ENCODE measurements at places on chromosomes 7 and 10.

DNA sequence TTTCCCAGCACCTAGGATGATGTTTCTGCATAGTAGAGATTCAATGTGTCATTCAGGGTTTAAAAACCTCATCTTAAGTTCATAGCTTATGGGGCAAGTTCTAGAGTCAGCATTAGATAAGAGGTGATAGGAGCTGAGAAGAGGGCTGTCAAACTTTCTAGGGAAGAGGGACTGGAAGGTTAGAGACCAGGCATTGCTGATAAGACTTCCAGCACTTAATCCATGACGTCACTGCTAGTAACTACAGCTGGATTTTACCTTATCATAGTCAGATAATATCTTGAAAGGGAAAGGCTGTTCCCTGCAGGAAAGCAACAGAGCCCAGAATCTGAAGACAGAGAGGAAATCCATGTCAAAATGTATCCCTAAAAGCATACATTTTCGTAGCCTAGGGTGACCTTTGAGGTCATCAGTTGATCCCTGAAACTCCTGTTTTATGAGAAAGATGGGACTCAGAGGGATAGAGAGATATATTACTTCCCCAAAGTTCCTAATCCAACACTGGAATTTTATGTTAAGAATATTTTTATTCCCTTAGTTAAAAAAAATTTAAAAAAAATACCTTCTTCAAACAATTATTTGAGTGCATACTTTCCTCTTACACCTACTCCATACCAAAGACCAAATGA lies 3.3 kb upstream of the CPED1 start:
- no peak for DNase-seq

GRCh38 chr7:155994279-155994811 lies 182.1 kb upstream of the SHH start:
- DNase-seq = no peak

DNA sequence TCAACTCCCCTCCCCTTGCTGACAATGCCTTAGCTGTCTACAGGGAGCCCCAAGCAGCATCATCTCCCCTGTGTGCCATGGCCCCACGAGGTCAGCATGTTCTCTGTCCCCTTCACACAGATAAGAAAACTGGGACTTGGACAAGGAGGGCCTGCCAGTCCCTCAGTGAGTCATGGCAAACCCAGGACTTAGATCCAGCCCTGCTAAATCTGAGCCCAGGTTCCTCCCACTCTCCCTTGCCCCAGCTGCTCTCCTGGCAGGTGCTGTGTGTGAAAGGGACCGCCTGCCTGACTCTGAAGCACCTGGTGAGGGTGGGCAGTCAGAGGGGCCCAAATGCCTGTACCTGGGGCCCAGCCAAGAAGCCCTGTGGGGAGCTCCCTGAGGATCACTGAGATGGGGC lies 7.4 kb downstream of the CRHR2 start:
- DNase-seq = no peak

DNA sequence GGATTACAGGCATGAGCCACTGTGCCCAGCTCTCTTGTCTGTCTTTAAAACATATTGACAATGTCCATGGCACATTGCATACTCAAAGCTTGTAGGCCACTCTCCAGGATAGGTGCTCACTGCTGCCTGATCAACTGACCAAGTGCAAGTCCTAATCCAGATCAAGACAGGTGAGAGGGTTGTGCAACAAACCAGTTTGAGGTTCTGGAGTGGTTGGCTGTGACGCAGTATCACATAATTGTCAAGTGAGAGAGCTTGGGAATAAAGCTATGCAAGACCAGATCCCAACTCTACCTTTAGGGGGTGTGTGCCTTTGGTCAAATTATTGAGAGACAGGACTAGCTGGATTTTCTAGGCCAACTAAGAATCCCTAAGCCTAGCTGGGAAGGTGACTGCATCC lies 43.0 kb upstream of the OPN4 start:
- no peak for DNase-seq
